CD4-positive, alpha-beta T cell treated with Interleukin-1 beta for 1 hour (primary cell): ENCODE measurements at places on chromosomes 4 and X.
A peak's percentile ranks its signal among the peaks of the same experiment; 100 is the strongest.

GRCh38 chr4:138938366-138938690, 77.3 kb upstream of the NOCT start:
- no peak for DNase-seq

GRCh38 chrX:105167233-105167632, 53.3 kb downstream of the TEX13A start:
- no peak for DNase-seq

DNA sequence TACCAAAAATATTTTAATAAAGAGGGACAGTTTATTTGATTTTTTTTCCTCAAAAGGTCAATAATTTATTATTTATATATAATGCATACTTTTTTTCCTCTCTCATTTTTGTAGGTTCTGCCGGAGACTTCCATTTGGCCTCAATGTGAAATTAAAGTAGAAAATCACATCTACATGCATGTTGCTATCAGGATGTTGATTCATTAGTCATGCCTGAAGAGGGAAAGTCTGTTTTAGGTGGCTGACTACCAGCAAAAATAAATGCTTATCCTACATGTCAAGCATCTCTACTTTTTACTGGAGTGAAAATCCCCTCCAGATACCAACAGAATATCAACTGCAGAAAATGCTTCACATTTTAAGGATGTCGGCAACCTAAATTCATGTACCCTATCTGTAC, 41.5 kb downstream of the KIAA0232 start:
- DNase-seq: no peak

- peak; percentile 38 for DNase-seq
These were observed 332.7 kb downstream of the MID1IP1 start for GRCh38 chrX:39133971-39134370.

DNA sequence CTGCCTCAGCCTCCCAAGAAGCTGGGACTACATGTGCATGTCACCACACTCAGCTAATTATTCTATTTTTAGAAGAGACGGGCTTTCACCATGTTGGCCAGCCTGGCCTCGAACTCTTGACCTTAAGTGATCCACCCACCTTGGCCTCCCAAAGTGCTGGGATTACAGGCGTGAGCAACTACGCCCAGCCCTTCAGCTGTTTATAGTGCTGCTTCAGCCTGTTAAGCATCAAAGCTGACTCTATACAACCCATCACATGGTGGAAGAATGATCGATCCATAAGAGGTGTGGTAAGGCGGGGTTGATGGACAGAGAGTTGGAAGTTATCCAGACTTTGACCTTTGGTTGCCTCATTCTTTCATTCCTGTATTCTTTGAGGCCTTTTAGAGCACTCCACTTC, 56.2 kb upstream of the RAPGEF2 start:
- DNase-seq: no peak

DNA sequence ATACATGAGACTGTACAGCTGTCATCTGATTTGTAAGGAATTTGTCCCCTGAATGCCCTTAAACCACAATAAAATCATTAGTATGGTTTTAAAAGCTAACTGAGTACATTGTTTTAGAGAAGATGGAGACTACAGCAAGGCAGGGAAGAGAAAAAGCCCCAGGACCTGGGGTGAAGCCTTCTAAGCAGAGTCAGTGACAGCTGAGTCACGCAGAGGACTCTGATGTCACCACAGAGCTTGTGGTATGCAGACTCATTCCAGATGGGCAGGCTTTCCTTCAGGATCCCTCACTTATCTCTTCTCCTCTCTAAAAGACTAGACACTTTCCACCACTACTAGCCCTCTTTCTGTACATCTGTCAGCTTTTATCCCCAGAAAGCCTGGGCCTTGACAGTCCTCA, 97.1 kb upstream of the ATOH1 start:
- DNase-seq: no peak

- no peak for DNase-seq
These were observed 160.9 kb downstream of the GATB start for GRCh38 chr4:151599863-151600262.

- DNase-seq: no peak
These were observed 138.1 kb downstream of the KDM6A start for GRCh38 chrX:45011131-45011530.

- no peak for DNase-seq
These were observed 131.5 kb downstream of the QDPR start for GRCh38 chr4:17380347-17380746.

- no peak for DNase-seq
These were observed 224.3 kb downstream of the OPHN1 start for GRCh38 chrX:68209008-68209407.

DNA sequence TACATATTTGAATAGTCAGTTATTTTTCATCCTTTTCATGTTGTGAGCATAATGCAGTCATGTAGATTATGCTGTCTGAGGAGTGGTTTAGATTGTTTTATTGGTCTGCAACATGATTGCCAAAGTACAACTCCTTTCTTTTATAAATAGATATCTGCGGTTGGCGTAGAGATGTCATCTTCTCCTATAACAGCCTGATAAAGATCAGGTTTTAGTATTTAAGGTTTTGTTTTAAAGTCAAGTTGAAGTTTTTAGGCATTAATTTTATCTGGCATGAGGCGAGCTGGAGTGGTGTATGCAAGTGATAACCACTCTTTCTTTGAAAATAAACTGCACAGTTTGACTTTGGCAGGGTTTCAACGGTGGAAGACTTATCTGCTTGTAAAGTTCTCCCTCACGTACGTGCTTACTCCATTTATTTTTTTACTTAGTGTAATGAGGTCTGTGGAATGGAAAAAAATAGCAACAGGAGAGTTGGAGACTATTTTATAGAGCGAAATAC, 126.3 kb downstream of the FBXO8 start:
- DNase-seq: no peak
